ENCODE measurements at places on chromosomes 11 and 22.

GRCh38 chr11:132082566-132082965 lies 712.2 kb downstream of the NTM start:
- no peak for DNase-seq

DNA sequence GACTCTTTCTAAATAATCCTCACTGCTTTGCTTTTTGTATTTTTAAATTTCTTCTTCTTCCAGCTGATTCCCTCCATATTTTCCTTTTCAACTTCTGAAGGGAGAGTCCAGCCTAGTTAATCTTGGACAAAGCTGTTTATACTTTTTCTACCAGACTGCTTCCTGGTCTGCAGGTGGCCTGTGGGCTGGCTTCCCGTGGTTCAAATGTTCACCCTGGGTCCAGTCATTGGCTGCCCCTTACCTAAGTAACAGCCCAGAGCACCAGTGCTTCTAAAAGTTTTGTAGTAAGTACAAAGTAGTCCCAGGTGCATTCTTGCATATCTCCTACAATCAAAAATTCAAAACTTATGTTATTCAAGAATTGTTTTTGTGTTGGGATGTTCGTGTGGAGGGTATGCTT lies 19.1 kb downstream of the ZNF143 start:
- DNase-seq, result no peak

- DNase-seq, result no peak
Measured at GRCh38 chr22:49959782-49960158, 802 bp upstream of the PIM3 start.

- DNase-seq, result no peak
Measured at GRCh38 chr22:18057568-18058209, 20.1 kb upstream of the PEX26 start.

DNA sequence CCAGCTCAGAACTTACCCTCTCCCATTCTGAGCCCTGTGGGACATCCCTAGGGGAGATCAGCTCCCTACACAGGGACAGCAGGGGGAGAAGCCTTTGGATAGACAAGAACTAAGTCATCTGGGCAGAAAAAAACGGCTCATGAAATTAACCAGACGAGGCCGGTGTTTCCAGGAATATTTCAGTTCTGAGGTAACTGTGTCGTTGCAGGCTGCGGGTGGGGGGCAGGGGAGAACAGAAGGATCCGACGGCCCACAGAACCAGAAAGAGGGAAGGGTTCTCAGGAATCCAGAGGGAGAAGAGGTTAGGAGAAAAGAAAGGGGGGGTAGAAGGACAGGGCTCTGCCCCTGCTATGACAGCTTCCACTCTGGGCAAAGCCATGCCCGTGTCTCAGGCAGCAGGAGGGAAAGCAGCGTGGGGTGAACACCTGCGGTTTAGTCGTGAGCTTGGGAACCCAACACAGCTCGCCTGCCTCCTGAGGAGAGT lies 3.6 kb downstream of the CLCF1 start:
- DNase-seq, result no peak

DNA sequence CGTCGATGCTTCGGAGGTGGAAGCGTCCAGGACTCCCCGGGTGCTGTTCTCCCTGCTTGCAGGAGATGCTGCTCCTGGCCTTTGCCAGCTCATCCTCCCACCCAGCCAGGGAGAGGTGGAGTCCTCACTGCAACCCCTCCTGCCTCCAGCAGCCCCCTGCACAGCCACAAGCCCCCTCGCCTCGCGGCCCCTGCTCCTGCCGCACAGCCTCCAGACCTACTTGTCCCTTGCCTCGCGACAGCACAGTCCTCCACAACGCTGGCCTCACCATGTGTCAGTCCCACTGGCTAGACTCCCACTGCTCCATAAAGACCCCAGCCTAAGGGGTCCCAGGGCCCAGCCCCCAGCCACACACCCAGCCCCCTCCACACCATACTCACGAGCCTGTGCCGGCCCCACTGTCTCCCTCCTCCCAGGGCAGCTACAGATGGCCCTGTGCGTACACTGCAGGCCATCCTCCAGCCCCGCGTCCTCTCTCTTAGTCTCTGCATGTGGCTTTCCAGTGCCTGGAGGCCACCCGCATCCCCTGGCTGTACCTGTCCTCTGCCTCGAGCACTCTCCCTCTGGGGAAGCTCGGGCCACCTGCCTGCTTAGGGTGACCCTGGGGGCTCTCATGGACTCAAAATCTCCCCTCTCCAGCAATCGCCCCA lies 91.5 kb downstream of the CELSR1 start:
- DNase-seq, result no peak

- no peak for DNase-seq
Measured at GRCh38 chr11:44632466-44633123, 67.1 kb downstream of the CD82 start.

DNA sequence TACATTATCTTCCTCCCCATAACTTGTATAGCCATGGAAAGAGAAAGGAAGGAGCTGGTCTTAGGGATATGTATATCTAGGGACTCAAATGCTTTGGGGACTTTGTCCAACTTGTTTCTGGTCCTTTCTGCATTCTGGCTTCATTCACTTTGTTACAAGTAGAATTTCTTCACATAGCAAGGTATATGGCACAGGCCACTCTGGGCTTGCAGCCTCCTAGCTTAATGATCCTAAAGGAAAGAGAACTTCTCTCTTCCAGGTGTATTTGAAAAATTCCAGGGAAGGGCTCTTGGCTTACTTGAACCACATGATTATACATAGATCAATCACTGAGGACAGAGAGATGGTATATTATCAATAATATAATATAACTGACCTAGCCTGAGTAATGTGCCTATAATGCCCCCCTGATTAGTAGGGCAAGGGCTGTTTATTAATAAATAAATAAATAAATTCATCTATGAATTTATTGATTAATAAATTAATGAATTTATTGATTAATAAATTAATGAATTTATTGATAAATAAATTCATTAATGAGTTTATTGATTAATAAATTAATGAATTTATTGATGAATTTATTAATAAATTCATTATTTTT lies 48.2 kb upstream of the CEP295 start:
- DNase-seq, result no peak

DNA sequence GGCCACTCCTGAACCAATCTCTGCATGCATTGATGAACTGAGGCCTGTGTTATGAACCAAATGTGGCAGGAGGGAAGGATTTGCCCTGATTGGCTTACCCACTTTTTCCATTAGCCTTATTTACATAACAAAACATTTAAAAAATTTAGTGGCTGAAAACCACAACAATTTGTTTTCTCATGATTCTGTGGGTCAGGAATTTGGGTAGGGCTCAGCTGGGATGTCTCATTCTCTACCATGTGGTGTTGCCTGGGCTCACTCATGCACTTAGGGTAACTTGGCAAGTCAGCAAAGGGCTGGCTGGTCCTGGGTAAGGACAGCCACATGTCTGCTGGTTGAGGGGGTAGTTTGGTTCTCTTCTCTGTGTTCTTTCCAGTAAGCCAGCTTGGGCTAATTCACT lies 35.1 kb upstream of the CYP2R1 start:
- DNase-seq, result no peak
